Muscle of arm (tissue), 14 donors: ENCODE measurements at places on chromosomes 7 and 10. TPM values are rescaled to one million over a fixed set of nuclear protein-coding genes. Genes with fewer than 3 reads are reported as not detected.

- DNase-seq = no peak
Observed at GRCh38 chr10:91564026-91564425, 68.8 kb downstream of the PPP1R3C start.

GRCh38 chr7:37295401-37295800 is 153.3 kb downstream of the ELMO1 start:
- DNase-seq = no peak

DNA sequence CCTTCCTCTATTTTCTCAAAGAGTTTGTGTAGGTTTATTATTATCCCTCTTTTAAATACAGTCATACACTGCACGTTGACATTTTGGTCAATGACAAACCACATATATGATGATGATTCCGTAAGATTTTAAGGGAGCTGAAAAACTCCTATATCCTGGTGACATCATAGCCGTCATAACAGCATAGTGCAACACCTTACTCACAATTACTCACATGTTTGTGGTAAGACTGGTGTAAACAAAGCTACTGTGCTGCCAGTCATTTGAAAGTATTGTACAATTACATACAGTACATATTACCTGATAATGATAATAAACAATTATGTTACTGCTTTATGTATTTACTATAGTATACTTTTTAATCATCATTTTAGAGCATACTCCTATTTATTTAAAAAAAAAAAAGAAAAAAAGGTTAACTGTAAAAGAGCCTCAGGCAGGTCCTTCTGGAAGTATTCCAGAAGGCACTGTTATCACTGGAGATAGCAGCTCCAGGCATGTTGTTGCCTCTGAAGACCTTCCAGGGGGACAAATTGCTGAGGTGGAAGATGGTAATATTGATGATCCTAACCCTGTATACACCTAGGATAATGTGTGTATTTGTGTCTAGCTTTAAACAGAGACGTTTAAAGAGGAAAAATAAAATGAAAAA is 123.3 kb upstream of the CDK1 start:
- no peak for DNase-seq

GRCh38 chr10:82889728-82890127 is 1014.7 kb downstream of the NRG3 start:
- no peak for DNase-seq

DNA sequence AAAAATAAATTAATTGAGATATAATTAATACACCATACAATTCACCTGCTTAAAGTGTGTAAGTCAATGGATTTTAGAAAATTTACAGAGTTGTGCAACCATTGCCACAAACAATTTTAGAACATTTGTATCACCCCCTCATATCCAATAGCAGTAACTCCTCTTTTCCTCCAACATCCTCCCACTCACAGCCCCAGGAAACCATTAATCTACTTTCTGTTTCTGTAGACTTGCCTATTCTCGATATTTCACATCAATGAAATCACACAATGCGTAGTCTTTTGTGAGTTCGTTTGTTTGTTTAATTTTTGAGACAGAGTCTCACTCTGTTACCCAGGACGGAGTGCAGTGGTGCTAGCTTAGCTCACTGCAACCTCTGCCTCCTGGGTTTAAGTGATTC is 13.7 kb upstream of the HERC4 start:
- DNase-seq = no peak

DNA sequence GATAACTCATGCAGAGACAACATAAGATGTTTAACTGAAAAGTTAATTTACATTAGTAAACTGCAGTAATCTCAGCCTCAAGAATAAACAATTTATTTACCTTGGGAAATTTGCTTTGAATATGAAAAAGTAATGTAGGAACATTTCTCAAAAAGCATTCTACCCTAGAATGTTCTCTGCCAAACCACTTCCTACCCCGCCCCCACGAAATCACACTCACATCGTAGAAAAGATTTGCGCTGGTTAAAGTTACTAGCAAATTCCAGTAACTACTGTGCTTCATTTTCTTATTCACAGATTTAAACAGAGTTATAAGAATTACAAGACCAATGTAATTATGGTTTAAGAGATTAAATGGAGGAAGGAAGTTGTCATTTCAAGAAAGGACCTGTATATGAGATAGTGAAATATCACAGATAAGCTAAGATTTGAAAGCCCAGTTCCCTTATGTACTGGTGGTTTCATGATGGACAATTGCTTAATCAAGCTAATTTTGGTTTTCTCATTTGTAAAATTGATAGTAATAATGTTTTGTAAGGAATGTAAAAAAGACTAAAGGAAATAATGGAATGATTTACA is 175.4 kb downstream of the GNAI1 start:
- DNase-seq = no peak

- DNase-seq = no peak
Observed at GRCh38 chr10:27884185-27884641, 114.7 kb downstream of the ODAD2 start.

GRCh38 chr7:117673839-117674238 is 194.0 kb downstream of the CFTR start:
- DNase-seq = no peak

GRCh38 chr10:119786117-119786769 is 60.4 kb downstream of the INPP5F start:
- no peak for DNase-seq

GRCh38 chr10:7792541-7792940 is 4.6 kb downstream of the ATP5F1C start:
- no peak for DNase-seq

DNA sequence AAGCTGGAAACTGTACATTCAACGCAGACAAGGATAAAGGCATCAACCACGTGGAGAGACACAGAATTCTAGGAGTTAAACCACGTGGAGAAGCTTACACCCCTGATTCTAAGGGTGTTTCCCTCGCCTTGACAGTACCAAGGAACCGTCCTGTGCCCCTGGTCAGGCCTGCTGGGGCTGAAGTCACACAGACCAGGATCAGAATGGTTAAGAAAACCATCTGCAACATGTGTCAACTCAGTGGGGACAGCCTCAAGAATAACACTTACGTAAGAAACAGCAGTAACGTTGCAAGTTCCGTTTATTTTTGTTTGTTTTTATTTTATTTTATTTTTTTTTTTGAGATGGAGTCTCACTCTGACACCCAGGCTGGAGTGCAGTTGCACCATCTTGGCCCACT is 55.6 kb downstream of the CHST15 start:
- DNase-seq = no peak

- DNase-seq = no peak
Observed at GRCh38 chr7:98369726-98370125, 31.2 kb downstream of the BAIAP2L1 start.

The AP4M1 gene
- 22.2 TPM for polyA plus RNA-seq

The VWDE gene
- 3.5 TPM for polyA plus RNA-seq

The DOCK4 gene
- 9.4 TPM for polyA plus RNA-seq

The SRGN gene
- polyA plus RNA-seq = 50.8 TPM

The ANKRD30A gene
- not detected for polyA plus RNA-seq

The GPR37 gene
- polyA plus RNA-seq = 33.4 TPM
